Activated naive CD4-positive, alpha-beta T cell treated with anti-CD3 and anti-CD28 coated beads, Interleukin-2, amount 10 ng/mL, durations not matched to agents 7 days and 5 days (primary cell): ENCODE measurements at places on chromosomes 4 and X.

- DNase-seq: no peak
Measured at GRCh38 chr4:54661169-54661568, 3.4 kb downstream of the KIT start.

- no peak for DNase-seq
Measured at GRCh38 chr4:108385076-108385475, 216.3 kb upstream of the LEF1 start.

DNA sequence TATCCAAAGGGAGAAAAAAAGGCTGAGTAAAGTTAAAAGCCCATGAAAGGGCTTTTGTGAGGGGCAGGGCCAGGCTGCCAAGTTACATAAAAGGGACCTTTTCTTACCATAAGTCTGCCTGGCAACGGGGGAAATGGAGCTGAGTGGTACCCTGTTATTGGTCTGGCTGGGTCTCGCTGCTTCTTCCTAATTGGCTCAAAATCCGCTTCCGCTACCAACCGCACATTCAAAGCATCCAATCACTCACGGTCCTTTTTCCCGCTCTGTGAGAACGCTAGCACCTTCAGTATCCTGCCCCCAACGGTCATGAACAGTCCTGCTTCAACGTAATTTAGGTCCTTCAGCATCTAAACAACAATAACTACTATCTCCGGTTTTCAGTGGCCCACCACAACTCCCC lies 611 bp downstream of the TEX11 start:
- no peak for DNase-seq

- no peak for DNase-seq
Measured at GRCh38 chr4:39181520-39181904, 817 bp upstream of the WDR19 start.
